Cardiac fibroblast (primary cell): ENCODE measurements at places on chromosomes 2 and 18.

- peak; percentile 7 for DNase-seq
Observed at GRCh38 chr2:206064077-206064476, 21.9 kb downstream of the INO80D start.

GRCh38 chr2:85472261-85472660, 53.7 kb downstream of the SH2D6 start:
- DNase-seq = no peak

DNA sequence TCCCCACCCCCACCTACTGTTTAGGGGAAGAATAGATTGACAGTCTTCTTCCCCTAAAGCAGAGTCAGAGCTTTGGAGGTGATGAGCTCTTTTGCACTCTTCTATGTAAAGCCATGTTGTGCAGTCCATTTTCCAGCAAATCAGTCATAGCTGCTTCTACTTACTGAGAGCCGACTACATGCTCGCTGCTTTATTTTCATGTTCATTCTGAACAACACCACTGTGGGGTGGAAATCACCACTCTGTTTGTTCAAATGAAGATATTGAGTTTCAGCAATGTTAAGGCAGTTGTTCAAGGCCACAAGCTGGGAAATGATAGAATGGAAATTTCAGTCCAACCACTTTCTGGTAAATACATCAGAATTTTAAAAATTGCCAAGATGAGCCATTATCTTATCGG, 88.3 kb downstream of the INSIG2 start:
- DNase-seq = no peak

DNA sequence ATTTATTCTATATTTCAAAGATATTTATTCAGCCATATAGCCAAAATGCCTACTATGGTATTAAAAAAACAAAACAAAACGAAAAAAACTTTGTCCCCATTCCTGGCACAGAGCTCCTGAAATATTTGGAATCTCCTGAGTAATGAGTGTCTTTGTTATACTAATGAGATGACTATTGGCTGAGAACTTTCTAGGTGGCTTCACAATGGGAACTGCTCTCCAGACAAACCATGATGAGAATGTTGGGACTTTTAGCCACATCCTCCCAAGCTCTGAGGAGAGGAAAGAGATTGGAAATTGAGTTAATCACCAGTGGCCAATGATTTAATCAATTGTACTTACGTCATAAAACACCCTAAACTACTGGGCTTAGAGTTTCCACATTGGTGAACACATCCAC, 631.8 kb upstream of the SETBP1 start:
- no peak for DNase-seq

- no peak for DNase-seq
Observed at GRCh38 chr2:113234721-113235346, 43.9 kb downstream of the PAX8 start.

DNA sequence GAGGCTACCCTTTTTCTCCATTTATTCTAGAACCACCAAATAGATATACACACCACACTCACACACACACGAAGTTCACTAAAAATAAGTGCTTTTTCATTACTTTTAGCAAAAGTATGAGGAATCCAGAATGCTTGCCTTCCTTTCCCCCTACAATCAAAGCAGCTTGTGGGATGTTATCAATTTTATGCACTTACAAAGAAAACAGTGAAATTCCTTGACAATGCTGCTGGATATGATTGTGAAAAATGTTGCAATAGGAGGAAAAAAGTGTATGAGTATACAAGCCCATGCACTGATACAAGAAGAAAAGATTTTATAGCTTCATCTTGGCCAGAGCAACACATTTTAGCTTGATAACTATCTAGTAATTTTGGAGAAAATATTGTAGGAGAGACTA, 269.2 kb downstream of the XIRP2 start:
- peak; percentile 18 for DNase-seq

- no peak for DNase-seq
Observed at GRCh38 chr2:50594233-50594632, 437.7 kb downstream of the NRXN1 start.

- DNase-seq = no peak
Observed at GRCh38 chr2:178827739-178828485, 20.7 kb upstream of the TTN start.

GRCh38 chr2:217797661-217798069, 205.1 kb downstream of the TNS1 start:
- DNase-seq = no peak

DNA sequence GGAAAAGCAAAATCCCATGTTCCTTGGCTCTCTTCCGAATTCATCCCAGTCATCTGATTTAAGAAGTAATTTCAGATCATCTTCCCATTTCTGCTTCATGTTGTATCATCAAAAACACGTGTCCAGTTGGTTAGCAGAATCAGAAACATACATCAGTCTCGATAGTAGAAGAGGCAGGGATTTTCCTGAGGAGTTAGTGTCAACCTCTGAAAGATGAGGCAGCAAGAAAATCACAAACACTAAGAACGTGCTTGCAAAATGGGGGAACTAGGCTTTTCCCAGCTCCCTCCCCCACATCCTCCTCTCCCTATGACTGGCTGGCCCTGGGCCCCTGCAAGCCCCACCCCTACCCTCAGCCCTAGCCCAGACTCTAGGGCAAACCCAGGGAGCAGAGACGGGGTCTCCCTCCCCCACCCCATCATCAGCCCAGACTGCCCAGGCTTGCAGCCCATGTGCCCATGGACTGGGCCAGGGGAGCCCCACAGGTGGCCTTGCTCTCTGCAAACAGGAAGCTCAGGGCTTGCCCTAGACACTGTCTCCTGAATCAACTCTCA, 161.0 kb upstream of the ID2 start:
- DNase-seq = no peak

DNA sequence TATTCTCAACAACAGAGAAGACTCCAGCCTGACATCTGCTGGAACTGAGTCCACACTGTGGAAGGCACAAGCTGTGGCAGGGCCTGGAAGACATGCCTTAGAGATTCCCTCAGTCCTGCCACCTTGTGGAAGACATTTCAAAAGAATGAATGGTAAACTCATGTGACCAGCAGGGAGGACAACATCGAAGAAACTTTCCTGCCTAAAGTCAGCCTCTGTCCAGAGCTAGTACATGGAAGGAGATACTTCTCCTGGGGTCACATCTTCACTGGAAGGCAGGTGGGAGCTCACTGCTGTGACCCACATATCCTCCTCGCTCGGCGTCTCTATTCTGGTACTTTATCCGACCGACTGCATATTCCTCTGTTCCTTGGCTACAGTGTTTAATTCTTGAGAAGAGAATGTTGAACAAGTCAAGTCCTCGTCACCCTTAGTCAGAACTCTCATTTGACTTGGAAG, 59.5 kb downstream of the PUM2 start:
- DNase-seq = peak; percentile 90

- DNase-seq = no peak
Observed at GRCh38 chr2:152354909-152355308, 19.9 kb downstream of the FMNL2 start.

GRCh38 chr2:35462226-35462998, 893.2 kb upstream of the CRIM1 start:
- peak; percentile 4 for DNase-seq

- no peak for DNase-seq
Observed at GRCh38 chr2:28510184-28510583, 14.3 kb downstream of the PLB1 start.

DNA sequence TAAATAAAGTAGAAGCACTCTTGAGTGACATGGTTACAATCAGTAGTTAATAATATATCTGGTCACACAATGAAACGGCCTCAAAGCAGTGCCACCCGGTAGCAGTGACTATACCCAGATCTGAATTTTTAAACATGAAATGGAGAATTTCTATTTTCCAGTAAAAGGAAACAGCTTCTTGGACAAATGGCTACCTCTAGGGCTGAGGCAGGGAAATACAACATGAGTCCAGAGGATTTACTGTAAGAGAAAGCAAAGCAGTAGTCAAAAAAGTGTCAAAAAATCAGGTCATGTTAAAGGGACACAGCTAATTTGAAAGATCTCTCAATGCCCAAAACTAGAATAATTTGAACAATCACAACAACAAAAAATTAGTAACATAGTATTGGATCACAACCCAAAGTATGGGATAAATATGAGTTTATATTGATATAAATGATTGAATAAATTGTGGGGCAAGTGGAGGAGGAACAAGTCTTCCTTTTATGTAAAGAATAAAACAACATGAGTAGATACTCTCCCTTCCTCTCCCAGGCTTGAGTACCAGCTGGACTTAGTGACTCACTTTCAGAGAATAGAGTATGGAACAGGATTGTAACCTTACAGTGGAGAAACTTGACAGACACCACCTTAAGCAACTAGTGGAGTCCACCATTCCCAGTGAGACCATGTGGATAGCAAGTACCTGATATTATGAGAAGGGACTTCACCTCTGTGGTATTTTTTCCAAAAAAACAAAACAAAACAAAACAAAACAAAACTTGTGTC, 180.8 kb downstream of the MBD2 start:
- peak; percentile 1 for DNase-seq

DNA sequence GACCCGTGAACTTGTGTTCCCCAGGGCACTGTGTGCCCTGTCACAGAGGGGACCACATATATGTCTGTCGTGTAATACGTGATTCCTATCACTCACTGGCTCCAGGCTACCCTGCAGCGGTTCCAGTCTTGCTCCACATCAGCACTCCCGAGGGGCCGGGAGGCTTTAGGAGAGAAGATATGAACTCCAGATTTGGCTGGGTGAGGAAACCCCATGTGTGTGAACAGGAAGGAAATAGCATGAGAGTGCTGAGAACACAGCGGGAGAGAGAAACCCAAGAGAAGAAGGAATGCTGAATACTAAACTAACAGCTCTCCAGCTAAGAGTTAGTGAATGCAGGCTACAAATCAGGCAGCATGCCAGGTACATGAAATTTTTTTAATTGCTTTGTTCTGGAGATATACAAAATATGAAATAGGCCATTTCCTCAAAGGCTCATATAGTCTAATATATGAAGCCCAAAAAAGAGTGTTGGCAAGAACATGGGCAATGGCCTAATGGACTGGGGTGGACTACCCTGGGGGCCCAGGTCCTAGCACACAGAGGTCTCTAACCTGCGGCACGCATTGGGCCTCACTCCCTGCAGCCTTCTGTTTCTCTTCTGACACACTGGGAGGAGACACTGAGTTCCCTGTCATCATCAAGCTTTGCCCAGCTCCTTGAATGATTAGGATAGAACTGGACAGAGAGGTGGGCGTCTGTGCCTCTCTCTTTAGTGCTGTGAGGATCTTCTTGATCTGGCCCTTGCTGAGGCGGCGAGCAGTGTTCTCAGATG, 372.8 kb upstream of the RAB6C start:
- DNase-seq = no peak

DNA sequence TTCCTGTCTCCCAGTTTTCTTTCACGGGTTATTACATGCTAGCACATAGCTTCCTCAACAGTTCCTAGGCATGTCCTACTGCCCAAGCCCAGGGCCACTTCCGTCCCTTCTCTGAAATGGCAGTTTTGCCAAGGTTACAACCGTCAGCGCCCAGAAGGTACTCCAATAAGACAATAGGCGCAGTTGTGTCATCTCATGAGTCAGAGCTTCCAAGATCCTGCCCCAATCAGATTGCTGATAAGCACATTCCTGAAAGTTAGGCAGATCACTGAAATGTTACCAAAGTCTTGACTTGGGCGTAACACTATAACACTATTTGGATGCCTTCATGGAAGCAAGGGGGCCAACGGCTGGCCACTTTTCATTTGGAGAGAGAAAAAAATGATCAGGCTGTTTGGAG, 34.2 kb downstream of the GKN2 start:
- DNase-seq = peak; percentile 40

DNA sequence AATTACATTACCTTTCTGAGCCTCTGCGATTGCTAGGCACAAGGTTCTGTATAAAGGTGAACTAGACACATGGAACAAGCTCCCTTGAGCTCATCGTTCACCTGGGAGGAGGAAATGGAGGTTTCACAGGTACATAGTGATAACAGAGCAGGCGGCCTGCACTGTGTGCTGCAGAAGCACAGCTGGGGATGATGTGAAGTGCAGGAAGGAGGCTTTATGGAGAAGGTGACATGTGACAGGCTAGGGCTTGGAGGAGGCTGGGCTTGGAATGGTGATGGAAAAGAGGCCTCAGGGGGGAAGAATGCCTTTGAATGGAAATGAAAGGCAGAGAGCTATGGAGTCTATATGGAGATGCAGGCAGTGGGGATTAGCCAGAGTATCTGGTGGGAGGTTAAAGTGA, 22.9 kb downstream of the MARCHF4 start:
- DNase-seq = no peak

GRCh38 chr18:48814490-48815178, 136.1 kb downstream of the SMAD7 start:
- no peak for DNase-seq

GRCh38 chr2:1173528-1173927, 222.9 kb downstream of the SNTG2 start:
- no peak for DNase-seq

DNA sequence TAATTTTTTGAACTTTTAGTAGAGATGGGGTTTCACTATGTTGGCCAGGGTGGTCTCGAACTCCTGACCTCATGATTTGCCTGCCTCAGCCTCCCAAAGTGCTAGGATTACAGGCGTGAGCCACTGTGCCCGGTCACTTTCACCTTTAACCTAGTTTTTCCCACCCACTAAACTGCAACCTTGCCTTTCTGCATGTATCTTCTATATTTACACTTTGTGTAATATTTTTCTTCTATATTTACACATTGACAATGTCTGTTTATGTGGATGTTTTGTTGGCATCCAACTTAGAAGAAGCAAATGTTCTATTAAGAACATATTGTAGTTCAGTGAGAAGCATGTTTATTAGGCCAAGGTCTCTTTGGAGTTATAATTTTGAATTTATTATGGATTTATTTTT, 26.7 kb downstream of the SNRPD1 start:
- DNase-seq = no peak

DNA sequence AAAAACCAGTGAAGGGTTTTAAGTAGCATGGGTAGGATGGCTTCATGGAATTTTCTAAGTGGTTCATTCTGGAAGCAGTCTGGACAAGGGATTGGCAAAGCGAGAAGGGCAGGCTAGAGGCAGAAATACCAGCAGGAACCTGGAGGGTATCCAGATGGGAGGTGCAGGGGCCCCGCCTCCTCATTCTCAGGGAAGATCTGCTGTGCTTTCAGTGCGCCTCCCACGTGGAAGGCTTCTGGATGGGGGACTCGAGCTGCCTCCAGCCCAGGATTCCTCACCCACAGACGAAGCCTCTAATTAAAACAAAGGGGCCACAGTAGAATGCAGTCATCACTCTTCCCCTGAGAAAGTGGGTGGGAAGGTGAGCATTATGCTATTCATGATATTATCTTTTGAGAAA, 79.8 kb downstream of the VSNL1 start:
- peak; percentile 43 for DNase-seq

GRCh38 chr2:48448274-48449061, 81.5 kb upstream of the STON1 start:
- DNase-seq = peak; percentile 91

- no peak for DNase-seq
Observed at GRCh38 chr2:3305952-3306351, 71.7 kb downstream of the EIPR1 start.

- DNase-seq = no peak
Observed at GRCh38 chr2:229641676-229642075, 72.7 kb downstream of the DNER start.

- DNase-seq = no peak
Observed at GRCh38 chr2:24163186-24163585, 11.7 kb upstream of the FAM228A start.

DNA sequence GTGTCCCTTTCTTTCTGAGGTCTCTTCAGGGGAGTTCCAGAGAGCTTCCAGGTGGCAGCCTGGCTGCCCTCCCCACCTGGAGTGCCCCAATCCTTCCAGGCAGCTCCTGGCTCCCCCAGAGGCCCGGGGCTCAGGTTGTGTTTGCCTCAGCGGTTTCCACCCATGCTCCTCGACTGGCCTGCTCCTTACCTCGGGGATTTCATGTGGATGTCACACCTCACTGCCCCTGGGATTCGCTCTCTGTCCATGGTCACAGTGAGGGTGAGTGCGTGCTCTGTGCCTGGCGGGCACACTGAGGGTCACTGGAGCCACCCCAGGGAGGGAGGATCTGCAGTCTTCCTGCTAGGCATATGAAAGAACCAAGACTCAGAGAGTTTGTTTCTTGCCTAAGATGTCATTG, 2.1 kb upstream of the TOGARAM2 start:
- DNase-seq = no peak
